ENCODE measurements at places on chromosomes 2 and 18. TPM values are rescaled to one million over a fixed set of nuclear protein-coding genes. Genes with fewer than 3 reads are reported as not detected.
A peak's percentile ranks its signal among the peaks of the same experiment; 100 is the strongest.

- peak; percentile 36 for DNase-seq
These were observed 885.0 kb downstream of the SLC4A3 start for GRCh38 chr2:220512419-220512818.

DNA sequence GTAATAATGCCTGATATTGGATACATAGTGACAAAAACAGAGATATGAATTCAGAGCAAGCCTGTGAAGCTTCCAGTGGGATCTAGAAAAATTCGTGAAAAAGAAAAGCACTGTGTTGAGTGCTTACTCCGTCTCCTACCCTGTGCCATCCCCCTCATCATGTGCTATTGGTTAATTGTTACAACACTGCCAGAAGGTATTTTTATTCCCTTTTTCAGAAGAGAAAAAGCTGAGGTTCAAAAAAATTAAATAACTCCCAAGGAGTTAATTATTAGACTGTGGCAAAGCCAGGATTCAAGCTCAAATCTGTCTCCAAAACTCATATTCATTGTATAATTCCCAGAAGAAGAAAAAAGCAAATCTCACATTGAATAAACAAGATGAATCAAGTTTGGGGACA is 735.5 kb upstream of the ACVR2A start:
- DNase-seq, result no peak

DNA sequence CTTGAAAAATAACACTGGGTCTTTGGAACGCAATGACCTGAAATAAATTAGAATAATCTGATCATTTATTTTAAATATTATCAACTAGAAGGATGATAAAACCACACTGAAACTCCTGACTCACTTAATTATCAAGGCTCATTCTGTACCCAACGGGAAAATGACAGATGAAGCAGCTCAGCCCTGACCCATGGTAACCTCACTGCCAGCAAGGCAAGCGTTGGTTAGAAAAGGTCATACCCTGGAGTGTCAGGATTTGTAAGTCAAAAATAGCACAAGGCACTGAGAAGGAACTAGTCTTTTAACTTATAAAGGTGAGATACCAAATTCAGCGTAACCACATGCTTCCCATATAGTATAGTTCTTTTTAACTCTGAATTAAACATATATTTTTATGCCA is 277.5 kb downstream of the ETAA1 start:
- DNase-seq, result peak; percentile 50

- no peak for DNase-seq
These were observed 49.0 kb downstream of the CERKL start for GRCh38 chr2:181607629-181608590.

DNA sequence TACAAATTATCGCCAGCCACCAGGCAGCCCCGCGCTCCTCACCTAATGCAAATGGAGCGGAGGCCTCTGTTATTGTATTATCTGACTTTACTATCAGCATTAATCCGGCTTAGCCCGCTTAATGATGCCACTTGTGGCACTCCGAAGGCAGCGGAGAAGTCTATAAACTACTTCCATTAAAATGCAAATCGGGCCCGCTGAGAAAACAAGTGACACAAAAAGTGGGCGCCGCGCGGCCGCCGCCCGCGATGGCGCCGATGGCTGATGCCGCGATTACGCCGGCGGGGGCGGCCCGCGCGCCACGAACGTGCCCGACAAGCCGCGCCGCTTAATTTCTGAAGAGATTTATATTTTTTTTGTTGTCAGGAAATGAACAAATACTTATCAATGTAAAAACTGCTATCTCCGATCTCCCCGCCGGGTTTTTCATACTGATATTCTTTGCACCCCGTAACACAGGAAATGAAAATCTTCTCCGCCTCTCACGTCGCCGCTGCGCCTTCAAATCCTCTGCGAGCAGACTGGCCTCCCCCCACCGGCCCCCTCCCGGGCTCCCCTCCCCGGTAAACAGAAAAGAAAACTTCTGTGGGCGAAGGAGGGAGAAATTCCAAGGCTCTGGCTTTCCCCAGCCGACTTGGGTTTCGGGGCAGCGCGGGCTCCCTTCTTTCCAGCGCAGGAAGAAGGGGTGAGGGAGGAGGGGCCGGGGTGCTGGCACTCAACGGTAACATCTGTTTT is 221.8 kb downstream of the INSIG2 start:
- peak; percentile 24 for DNase-seq

Gene MARS2
- total RNA-seq, result 4.4 TPM

GRCh38 chr2:211331736-211332135 is 775.3 kb downstream of the CPS1 start:
- no peak for DNase-seq

- no peak for DNase-seq
These were observed 332.6 kb downstream of the SUCLG1 start for GRCh38 chr2:84126530-84126929.

Gene CERKL
- total RNA-seq, result 0.17 TPM

DNA sequence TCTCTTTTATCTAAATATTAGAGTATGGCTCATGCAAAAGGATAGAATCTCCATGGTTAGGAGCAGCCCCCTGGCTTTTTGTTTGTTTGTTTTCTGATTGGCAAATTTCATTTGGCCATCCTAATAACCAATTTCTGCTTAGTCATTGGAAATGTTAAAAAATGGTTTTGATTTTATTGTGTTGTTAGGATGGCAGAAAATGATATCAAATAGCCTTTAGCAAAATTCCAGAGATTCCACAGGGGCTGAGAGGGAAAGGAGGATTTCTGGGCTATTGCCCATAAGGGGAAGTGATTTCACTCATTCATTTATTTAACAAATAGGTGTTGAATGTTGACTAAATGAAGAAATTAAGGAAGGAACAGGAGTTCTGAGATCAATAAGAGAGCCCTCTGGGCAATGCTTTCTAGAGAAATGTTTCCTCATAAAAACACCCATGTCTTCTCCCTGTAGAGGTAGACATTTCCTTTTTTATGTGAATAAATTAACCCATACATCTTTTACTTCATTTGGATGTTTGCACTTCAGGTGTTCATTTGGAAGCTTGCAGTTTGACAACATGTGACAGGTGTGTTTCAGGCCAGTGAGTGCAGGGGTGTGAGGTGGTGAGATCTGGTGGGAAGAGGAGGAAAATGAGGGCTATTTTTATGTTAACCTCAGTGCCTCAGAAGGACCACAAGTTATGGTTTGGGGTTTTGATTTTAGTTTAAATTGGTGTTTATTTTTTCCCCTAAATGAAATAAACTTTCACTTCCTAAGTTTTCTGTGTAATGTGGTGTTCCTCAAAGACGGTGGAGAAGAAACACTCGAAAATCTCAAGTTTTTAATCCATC is 61.7 kb upstream of the EPC2 start:
- peak; percentile 17 for DNase-seq

DNA sequence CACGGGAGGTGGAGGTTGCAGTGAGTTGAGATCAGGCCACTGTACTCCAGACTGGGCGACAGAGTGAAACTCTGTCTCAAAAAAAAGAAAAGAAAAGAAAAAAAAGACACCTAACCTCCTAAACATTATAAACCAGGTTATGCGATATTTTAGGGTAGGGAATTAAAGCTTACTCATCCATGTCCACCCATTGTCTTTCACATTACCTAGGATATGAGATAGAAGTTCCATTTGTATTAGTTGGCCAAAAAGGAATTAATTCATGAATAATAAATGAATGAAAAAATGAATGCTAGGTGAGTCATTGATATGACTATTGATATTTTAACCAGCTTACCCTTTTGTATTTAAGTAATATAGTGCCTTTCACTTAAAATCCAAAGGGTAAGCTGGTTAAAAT is 132.9 kb downstream of the FAM161A start:
- no peak for DNase-seq

Gene FTCDNL1
- total RNA-seq, result 0.75 TPM

All from LHCN-M2 (cell line).